ENCODE measurements at places on chromosomes 5 and 9. TPM values are rescaled to one million over a fixed set of nuclear protein-coding genes. Genes with fewer than 3 reads are reported as not detected.

The NDOR1 gene
- total RNA-seq, result 3.1 TPM

The MLANA gene
- not detected for total RNA-seq

The PCDHA1 gene
- total RNA-seq, result under 0.01 TPM

The ZBED3 gene
- 0.81 TPM for total RNA-seq

The SKP2 gene
- 12.4 TPM for total RNA-seq

The ELAVL2 gene
- 0.12 TPM for total RNA-seq

The TLR4 gene
- 89.8 TPM for total RNA-seq

The SPINK6 gene
- not detected for total RNA-seq

The TRAF1 gene
- 56.1 TPM for total RNA-seq
